ENCODE measurements at places on chromosomes 13 and 19. TPM values are rescaled to one million over a fixed set of nuclear protein-coding genes. Genes with fewer than 3 reads are reported as not detected.

F2RL3 gene
- 2.4 TPM for total RNA-seq

ZNF681 gene
- total RNA-seq = 2.2 TPM

DNA sequence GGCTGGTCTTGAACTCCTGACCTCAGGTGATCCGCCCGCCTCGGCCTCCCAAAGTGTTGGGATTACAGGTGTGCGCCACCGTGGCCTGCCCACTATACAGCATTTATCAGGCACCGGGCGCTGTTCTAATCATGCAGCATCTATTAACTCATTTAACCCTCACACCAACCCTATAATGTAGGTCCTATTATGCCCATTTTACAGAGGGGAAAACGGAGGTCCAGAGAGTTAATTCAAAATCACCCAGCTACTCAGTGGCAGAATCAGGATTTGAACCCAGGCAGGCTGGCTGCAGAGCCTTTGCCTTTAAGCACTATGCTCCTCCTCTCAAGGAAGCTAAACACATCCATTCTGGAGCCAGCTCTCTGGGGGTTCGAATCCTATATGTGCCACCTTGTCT, 54.3 kb downstream of the MAP4K1 start:
- no peak for DNase-seq

DNA sequence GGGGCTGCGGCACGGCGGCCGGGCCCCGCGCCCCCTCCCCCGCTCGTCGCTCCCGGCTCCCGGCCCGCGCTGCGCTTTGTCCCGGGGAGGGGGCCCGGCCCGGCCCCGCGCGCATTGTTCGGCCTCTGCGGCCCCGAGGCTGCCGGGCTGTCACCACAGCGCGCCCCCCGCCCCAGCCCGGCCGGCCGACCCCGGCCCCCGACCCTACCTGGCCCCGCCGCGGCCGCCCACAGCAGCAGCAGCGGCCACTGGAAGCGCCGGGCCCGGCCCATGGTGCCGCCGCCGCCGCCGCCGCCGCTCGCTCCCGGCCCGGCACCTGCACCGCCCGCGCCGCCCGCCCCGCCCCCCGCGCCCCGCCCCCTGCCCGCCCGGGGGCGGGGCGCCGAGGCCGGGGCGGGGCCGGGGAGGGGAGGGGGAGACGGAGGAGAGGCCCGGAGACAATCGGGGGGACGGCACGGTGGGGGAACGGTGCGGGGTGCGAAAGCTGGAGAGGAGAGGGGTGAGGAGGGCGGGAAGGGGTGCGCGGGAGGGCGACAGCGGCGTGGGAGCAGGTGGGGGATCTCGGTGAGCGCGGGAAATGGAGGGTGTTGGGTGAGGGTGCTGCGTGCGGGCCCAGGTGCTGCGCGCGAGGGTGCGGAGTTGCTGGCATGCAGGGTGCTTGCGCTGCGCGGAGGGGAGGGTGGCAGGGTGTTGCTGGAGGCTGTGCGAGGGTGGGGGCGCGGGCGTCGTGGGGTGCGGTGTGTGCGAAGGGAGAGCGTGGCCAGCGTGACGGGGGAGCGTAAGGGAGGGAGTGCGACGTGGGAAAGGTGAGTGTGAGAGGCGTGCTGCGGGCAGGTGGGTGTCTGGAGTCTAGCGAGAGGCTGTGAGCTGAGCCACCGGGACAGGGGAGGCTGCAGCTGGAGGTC, at the start of gene CADM4:
Gene CADM4, minus strand, starts transcription at position 332 of the 905 bp plus-strand sequence. Its CDS starts 60 bp downstream, at position 272.
- peak; percentile 24 for DNase-seq

DNA sequence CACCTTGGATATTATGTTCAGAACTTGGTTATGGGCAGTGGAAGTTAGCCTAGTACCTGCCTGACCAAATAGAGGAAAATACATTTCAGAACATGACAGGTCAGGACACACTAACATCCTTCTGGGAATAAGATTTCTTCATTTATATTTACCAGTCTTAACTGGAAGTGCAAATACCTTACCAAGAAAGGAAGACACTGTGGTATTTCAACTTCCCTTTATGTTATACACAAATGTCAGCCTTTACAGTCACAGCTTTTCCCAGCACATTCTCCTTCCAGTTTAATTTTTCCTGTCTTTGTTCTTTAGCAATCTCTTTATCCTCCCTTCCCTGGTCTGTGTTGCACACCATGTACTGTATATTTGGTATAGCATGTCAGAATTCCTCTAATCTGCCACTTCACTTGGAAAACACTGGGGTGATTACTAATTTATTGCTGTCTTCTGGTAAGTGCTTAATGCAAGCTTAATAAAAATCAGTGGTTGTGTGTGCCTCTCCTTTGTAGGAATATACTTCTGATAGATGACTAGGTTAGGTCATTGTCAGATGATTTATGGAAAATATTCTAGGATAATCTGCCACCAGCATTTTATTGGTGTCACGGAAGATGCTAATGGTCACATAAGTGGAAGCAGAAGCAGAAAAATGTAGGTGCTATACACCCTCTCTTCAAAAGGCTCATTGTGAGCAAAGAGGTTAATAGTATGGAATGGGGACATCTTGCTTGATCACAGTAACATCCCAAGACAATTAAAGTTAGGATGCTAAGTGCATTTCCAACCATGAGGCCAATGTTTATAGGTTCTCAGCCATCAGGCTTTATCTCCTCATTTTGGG, 124.3 kb upstream of the STARD13 start:
- DNase-seq = peak; percentile 8

DNA sequence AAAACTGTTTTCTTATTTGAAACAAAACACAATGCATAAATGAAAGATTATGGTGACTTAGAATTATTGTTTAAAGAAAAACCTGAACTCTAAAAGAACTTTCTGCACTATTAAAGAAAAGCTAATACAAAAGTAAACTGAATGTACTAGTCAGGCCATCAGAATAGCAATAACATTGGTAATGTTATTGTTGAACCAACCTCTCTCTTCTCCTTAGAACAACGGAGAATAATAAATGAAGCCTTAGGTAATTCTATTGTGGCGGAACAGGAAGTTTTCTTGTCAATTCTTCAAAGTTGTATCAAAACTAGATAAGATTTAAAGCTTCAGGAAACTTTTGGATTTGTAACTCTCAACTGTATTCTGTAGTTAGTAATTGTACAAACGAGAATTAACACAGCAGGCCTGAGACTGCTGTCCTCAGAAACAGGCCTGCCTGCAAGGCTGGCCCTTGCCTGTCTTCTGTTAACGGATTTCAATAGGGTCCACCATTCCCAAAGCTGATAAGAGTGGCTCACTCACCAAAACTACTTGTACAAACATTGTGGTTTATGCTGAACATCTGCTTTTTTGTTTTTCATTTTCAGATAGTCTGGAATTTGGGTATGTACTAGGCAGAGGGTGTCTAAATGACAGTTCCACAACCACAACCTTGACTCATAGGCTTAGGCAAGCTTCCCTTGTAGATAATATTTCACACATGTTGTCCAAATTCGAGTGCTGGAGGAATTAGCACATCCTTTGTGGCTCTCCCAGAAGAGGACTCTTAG, 825.8 kb downstream of the GPC5 start:
- DNase-seq = no peak

GRCh38 chr19:42596391-42597072, 1.8 kb upstream of the CEACAM8 start:
- peak; percentile 23 for DNase-seq

Data from hematopoietic multipotent progenitor cell (in vitro differentiated cells).